ENCODE measurements at places on chromosomes 1 and 21.

DNA sequence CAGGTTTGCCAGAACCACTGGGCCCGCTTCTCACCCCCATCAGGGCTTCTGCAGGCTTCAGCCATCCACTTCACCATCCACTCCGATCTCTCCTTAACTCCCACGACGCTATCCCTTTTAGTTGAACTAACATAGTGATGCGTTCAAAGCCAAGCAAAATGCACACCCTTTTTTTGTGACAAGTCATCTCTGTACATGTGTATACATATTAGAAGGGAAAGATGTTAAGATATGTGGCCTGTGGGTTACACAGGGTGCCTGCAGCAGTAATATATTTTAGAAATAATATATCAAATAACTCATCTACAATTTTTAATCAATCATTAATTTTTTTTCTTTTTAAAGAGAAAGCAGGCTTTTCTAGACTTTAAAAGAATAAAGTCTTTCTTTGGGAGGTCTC is 114.6 kb downstream of the NBPF12 start:
- H3K36me3 ChIP-seq: no peaks in the 10 kb centered on the region
- DNase-seq: no peak
- no peak overlapping the region for H3K27ac ChIP-seq
- no peak overlapping the region for H3K4me3 ChIP-seq
- H3K4me1 ChIP-seq: no peaks in the 10 kb centered on the region

DNA sequence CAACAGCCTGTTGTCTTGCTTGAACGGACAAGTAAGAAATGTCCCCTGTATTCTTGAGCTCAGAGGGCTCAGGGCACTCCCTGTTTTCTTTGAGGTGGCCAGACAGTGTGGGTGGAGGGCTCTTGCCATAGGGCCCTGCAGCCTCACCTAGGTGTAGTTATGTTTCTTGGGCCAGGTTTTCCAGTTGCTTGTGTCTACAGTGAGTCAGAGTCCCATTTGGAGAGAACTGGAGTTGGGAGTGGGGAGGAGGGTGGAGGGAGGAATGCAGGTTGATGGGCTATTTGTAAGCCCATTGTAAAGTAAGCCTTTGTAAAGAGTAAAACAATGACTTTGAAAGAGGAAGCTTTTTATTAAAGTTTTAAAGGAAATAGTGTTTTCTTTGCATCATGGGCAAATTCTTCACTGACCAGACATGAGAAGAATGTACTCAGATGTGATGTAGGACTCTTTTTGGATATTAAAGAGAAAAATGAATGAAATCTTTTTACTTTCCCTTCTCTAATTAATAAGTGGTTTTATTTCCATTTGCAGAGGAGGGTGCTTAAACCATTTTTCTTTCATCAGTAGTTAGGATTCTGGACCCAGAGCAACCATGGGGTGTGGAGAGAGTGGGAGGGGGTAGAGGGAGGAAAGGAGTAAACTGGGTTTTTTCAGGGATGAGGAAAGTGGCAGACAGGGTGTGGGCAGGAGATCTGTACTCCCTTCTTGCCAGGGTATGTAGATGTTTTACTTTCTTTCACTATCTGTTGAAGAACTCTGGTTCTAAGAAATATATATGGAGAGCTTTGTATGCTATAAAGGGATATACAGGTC is 45.1 kb upstream of the MACF1 start:
- H3K27me3 ChIP-seq: no peaks in the 10 kb centered on the region
- DNase-seq: no peak
- H3K36me3 ChIP-seq: no peaks in the 10 kb centered on the region
- no peak overlapping the region for H3K4me3 ChIP-seq
- peaks cover 23% of the 10 kb centered on the region for H3K4me1 ChIP-seq
- H3K27ac ChIP-seq: no peak overlapping the region

- peaks cover 3% of the 10 kb centered on the region for H3K4me1 ChIP-seq
- H3K27me3 ChIP-seq: peaks cover 2% of the 10 kb centered on the region
- peak overlapping the region; percentile 96 for H3K27ac ChIP-seq
- no peaks in the 10 kb centered on the region for H3K36me3 ChIP-seq
- peak overlapping the region; percentile 89 for H3K4me3 ChIP-seq
Observed at GRCh38 chr1:66929999-66930822, 5.4 kb downstream of the MIER1 start.

DNA sequence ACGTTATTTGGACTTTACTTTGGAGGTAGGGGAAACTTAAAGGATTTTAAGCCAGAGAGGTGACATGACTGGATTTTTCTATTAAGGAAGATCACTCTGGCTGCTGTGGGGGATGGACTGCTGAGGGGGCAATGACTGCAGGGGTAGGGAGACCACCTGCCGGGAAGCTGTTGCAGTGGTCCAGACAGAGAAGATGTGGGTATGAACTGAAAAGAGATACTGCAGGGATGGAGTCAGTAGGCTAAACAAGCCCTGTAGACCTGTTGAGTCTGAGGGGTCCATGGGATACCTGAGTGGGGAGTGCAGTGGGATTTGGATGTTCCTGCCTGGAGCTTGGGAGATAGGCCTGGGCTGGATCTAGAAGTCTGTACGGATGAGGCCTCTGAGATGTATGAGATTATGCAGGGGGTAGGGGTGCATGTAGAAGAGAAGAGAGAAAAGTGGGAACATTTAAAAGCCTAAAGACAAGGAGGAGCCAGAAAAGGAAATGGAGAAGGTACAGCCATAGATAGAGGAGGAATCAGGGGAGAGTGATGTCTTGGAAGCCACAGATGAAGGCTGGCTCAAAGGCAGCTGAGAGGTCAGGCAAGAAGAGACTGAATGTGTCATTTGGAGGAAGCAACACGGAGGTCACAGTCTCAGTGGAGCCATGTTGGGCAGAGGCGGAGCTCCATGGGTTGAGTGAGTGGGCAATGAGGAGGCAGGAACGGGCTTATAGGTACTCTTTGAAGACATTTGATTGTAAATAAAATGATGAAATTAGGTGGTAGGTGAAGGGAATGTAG is 25.9 kb upstream of the KCNA2 start:
- DNase-seq: no peak
- no peaks in the 10 kb centered on the region for H3K36me3 ChIP-seq
- no peak overlapping the region for H3K27ac ChIP-seq
- H3K27me3 ChIP-seq: no peaks in the 10 kb centered on the region
- no peak overlapping the region for H3K4me3 ChIP-seq
- peaks cover 9% of the 10 kb centered on the region for H3K4me1 ChIP-seq

DNA sequence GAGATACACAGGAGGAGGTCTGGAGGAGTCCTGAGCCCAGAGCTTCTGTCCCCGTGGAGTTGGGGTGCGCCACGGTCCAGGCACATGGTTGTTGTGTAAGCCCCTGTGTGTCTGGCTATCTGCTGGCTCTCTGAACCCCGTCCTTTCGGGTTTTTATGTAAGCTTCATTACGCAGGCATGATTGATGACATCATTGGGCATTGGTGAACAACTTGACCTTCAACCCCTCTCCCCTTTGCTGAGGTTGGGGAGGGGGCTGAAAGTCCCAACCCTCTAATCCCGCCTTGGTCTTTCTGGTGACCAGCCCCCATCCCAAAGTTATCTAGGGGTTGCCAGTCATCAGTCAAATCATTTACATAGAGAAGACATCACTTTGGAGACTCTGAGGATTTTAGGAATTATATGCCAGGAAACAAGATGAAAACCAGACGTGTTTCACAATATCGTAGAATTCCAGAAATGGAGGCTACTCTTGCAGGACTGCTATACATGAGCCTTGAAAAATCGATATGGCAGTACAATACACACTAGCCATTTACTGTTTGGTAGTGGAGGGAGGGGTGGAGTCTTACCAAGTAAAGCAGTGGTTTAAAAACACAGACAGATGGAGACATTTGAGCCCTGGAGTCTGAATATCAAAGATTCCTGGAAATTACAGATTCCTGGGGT is 69.8 kb upstream of the SCAF4 start:
- no peak for DNase-seq
- H3K4me1 ChIP-seq: no peaks in the 10 kb centered on the region
- no peaks in the 10 kb centered on the region for H3K27me3 ChIP-seq
- H3K27ac ChIP-seq: no peak overlapping the region

DNA sequence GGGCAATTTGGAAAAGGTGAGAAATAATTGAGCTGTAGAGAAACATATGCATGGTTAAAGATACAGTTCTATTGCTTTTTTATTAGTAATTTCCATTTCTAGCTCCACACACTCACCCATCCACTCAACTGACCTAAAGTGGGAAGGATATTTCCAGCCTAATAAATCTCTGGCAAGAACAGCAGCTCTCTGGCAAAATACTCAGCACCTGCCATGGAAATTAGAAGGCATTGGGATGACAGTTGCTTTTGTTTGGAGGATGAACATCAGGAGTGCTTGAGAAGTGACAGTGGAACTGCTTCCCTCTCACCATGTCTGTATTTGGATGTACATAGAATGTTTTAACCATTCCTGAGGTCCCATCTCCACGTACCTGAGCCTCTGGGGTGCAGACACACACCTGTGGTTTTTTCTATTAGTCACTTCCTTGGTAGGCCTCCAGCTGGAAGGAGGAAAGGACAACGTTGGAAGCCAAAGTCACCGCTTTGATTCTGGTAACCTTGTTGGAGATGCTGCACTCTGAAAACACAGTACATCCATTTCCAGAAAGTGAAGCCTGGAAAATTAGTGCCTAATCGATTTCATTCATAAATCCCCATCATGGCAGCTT is 62.3 kb upstream of the RUNX1 start:
- DNase-seq: no peak
- H3K4me1 ChIP-seq: no peaks in the 10 kb centered on the region
- H3K36me3 ChIP-seq: no peaks in the 10 kb centered on the region
- H3K27ac ChIP-seq: no peak overlapping the region

DNA sequence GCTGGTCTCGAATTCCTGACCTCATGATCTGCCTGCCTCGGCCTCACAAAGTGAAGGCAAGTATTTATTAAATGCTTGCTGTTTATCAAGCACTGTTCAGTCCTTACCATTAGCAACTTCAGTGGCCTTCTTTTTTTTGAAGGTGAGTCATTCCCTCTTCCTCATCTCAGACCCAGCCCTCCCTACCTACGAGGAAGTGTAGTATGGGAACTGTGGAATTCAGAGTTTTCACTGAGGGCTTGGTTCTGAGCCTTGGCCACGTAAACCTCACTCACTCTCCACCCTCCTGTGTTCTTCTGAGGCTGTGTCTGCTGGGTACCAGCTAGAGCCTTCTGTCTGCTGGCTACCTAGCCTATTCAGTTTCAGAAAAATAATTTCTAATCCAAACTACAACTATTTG is 218.3 kb upstream of the SGIP1 start:
- H3K36me3 ChIP-seq: no peaks in the 10 kb centered on the region
- no peak overlapping the region for H3K4me3 ChIP-seq
- H3K27ac ChIP-seq: peak overlapping the region; percentile 7
- H3K27me3 ChIP-seq: no peaks in the 10 kb centered on the region
- peaks cover 2% of the 10 kb centered on the region for H3K4me1 ChIP-seq

- H3K4me3 ChIP-seq: no peak overlapping the region
- H3K27ac ChIP-seq: no peak overlapping the region
- no peaks in the 10 kb centered on the region for H3K27me3 ChIP-seq
- no peak for DNase-seq
- no peaks in the 10 kb centered on the region for H3K4me1 ChIP-seq
Observed at GRCh38 chr1:192131914-192132313, 26.3 kb upstream of the RGS18 start.

- no peaks in the 10 kb centered on the region for H3K4me1 ChIP-seq
- DNase-seq: no peak
- no peak overlapping the region for H3K27ac ChIP-seq
- no peaks in the 10 kb centered on the region for H3K36me3 ChIP-seq
- no peak overlapping the region for H3K4me3 ChIP-seq
Observed at GRCh38 chr1:168341483-168341975, 60.9 kb downstream of the TBX19 start.

DNA sequence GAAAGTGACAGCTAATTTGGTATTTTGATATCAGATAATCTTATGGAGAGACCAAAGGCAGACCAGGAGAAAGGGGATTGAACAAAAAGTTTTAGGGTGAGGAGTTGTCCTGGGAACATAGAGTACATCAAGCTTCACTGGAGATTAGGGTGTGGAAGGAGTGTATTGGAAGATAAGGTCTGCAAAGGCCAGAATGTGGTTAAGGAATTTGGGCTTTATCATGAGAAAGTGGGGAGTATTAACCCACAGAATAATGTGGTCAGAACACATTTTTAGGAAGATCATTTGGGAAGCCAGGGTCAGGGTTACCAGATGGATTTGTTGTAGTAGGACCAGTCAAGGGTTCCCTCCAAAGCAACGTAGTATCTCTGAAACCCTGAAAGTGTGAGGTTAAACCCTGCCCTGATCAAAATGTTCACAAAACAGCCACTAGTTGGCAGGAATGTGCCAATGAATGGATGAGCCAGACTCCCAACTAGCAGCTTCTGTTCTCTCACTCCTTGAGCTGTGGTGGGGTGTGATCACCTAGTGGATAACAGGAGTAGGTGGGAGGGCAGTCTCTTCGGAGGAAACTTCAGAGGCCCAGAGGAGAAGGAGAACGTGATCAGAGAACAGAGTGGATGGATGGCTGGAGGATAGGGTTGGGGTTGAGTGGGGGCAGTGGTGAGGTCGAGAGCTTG is 35.8 kb downstream of the SLC2A1 start:
- H3K27me3 ChIP-seq: no peaks in the 10 kb centered on the region
- H3K4me1 ChIP-seq: peaks cover 2% of the 10 kb centered on the region
- H3K27ac ChIP-seq: no peak overlapping the region
- H3K36me3 ChIP-seq: no peaks in the 10 kb centered on the region
- DNase-seq: no peak

GRCh38 chr1:157380523-157380922 is 171.8 kb downstream of the FCRL5 start:
- no peaks in the 10 kb centered on the region for H3K27me3 ChIP-seq
- H3K4me1 ChIP-seq: no peaks in the 10 kb centered on the region
- DNase-seq: no peak
- no peak overlapping the region for H3K4me3 ChIP-seq
- H3K27ac ChIP-seq: no peak overlapping the region

DNA sequence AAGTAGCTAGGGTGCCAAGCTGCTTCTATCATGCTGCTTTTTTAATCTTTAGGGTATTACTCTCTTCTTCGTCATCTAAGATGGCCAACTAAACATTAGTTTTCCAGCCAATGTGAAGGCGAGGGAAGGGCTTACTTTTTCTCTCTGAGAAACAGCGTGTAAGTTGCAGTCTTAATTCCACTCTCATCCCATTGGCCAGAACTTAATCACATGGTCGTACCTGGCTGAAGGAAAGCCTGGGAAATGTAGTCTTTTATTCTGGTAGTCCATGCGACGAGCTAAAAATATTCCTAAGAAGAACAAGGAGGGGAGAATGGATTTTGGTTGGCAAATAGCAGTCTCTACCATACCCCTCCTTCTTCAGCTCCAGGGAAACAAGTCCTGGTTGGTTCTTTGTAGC is 21.5 kb downstream of the DNAJC6 start:
- no peaks in the 10 kb centered on the region for H3K4me1 ChIP-seq
- H3K36me3 ChIP-seq: no peaks in the 10 kb centered on the region
- no peak overlapping the region for H3K4me3 ChIP-seq
- DNase-seq: no peak
- H3K27ac ChIP-seq: no peak overlapping the region
- no peaks in the 10 kb centered on the region for H3K27me3 ChIP-seq
